ENCODE measurements at places on chromosomes 4 and X. TPM values are rescaled to one million over a fixed set of nuclear protein-coding genes. Genes with fewer than 3 reads are reported as not detected.

- DNase-seq, result no peak
Observed at GRCh38 chrX:16843208-16843909, 26.8 kb downstream of the RBBP7 start.

DNA sequence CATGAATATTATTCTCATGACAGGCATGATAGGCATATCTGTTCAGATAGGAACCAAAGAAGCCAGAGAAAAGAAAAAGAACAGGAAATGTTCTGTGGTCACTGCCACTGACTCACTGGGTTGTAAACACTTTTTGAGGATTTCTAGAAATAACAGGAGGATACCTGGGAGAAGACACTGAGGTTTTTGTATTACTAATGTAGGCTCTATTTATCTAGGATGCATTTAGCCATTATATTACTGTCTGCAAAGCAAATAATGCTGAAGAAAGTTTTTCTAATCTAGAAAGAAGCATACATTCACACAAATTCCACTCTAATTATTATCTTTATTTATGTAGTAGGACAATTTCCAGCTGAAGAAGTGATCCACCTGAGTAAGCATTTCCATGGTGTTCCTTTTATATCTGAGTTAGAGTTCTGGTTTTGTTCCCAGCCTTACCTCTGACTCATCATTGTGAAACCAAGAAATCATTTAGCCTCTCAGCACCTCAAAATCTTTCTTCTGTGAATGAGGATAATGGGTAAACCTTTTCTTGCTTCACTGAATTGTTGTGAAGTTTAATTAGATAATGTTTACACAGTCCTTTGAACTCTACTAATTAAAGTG, 40.2 kb upstream of the EPGN start:
- DNase-seq, result no peak

DNA sequence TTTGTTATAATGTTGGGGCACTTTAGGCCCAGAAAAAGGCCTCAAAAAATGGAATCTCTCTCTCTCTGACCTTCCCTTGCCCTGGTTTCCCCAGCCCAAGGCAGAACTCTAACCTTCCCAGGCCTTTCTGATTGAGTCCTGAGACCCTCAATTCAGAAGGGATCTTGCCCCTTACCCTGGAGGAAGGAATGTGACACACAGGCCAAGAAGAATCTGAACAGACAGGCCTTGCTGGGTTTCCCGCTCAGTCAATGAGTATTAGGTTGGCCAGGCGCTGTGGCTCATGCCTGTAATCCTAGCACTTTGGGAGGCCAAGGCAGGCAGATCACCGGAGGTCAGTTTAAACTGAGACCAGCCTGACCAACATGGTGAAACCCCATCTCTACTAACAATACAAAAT, 27.6 kb downstream of the ELOVL6 start:
- no peak for DNase-seq

DNA sequence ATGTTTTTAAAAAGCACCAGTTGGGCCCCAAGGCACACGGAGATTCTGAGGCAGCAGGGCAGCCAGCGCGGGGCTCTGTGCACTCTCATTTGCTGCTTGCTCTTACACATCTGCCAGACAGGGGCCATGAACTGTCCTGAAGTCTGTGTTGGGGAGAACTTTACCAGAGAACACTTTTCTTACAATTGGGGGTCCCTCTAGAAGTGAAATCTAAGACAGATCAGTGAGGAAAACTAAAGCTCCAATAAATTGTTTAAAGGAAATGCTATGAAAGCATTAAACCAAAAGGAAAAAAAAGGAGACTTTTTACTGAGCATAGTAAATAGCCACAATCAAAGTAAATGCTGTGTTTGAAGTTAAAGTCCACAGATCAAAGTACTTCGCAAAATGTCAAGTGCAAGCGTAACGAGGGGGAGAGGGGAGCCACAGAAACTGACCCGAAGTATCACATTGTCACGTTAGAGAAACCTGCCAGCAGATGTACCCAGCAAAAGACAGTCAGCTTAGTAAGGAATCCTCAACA, 37.8 kb downstream of the SORBS2 start:
- no peak for DNase-seq

- no peak for DNase-seq
Observed at GRCh38 chr4:135164601-135165000, 963.0 kb upstream of the PABPC4L start.

DNA sequence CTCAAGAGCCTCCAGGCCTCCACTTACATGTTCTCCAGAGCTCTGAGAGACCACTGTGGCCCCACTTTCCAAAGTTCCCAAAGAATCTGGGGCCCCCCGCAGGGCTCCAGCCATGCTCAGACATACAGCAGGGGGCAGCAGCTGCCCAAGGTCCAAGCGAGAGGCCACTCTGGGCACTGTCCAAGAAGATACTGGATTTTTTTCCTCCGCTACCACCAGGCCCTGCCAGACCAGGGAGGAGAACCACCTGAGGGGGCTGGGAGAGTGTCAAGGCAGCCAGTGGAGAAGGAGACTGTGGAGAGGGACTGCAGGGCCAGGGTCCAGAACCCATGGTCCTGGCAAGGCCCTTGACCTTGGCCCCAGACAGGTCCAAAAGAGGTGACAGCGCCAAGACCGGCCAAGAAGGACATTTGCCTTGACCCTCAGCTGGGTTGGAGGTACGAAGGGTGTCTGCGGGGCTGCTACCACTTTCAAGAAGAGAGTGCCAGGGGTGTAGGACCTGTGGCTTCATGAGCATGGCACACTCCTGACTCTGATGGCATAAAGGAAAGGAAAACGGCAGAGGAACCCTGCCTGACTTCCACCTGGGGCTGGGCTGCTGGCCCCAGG, 5.3 kb downstream of the EMD start:
- DNase-seq, result no peak

DNA sequence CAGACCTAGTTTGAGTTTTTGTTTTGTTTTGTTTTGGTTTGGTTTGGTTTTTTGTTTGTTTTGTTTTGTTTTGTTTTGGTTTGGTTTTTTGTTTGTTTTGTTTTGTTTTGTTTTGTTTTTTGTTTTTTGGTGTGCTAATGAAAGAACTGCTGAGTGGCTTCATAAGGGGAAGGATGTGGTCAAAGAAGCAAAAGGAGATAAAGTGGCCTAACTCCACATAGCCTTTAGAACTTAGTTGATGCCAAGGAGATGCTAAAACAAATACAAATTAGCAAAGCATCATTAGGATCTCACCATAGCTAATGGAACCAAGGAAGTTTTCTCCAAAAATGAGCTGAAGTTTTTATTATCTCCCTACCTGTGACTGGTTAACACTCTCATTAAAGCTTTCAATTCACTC, 44.6 kb upstream of the TMEM164 start:
- DNase-seq, result no peak

- no peak for DNase-seq
Observed at GRCh38 chr4:132669786-132670185, 479.3 kb upstream of the PCDH10 start.

SYNPO2 gene
- 89.8 TPM for total RNA-seq

BRS3 gene
- total RNA-seq, result not detected

ABLIM2 gene
- 34.1 TPM for total RNA-seq

All from mesenteric fat pad (tissue), 1 donor.